ENCODE measurements at places on chromosomes 11 and 22.

DNA sequence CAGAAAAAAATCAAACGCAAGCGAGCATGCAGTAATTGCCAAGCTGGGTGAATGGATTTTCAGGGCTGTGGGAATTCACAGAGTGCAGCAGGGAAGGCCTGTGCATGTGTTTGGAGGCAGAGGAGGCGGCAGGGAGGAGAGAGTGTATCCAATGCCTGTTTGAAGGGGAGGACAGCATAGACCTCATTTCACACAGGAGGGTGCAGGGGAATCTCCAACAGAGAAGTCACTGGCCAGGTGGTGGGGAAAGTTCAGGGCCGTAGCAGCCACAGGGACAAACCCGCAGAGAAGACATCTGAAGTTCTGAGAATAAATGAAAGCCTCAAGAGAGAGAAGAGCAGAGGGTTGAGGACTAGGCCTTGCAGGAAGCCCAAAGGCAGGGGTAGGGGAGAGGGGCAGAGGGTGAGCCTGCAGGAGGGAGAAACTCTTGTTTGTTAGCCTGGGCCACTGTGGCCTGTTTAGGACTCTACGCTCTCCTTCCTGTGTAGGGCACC, 19.2 kb upstream of the KDM2A start:
- no peak for DNase-seq

DNA sequence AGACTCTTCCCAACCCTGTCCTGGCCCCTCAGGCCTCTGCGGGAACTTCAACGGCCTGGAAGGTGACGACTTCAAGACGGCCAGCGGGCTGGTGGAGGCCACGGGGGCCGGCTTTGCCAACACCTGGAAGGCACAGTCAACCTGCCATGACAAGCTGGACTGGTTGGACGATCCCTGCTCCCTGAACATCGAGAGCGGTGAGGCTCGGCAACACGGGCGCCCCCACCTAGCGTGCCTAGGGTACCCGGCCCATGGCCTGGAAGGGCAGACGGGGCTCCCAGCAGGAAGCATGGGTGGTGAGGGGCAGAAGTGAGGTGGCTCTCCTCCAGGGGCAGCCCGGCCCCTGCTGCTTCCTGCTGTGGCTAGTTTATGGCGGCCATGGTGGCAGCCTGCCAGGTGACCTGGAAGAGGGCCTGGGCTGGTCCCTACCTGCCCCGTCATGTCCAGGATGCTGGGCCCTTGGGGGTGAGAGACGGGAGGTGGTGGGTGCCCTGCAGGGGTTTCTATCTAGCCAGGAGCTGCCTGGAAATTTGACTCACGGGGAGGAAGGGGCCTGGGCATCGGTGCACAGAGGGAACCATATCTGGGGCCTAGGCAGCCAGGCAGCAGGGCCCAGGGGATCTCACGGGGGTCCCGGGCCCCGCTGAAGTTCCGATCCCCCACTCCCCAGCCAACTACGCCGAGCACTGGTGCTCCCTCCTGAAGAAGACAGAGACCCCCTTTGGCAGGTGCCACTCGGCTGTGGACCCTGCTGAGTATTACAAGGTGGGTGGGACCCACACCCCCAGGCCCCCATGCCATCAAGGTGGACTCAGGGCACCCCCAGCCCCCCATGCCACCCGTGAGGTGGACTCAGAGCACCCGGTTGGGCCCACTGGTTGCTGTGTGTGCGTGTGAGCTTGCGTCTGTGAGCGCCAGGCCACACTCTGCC, 9.2 kb downstream of the MUC2 start:
- no peak for DNase-seq

- no peak for DNase-seq
Measured at GRCh38 chr11:35033011-35033410, 106.0 kb upstream of the CD44 start.

DNA sequence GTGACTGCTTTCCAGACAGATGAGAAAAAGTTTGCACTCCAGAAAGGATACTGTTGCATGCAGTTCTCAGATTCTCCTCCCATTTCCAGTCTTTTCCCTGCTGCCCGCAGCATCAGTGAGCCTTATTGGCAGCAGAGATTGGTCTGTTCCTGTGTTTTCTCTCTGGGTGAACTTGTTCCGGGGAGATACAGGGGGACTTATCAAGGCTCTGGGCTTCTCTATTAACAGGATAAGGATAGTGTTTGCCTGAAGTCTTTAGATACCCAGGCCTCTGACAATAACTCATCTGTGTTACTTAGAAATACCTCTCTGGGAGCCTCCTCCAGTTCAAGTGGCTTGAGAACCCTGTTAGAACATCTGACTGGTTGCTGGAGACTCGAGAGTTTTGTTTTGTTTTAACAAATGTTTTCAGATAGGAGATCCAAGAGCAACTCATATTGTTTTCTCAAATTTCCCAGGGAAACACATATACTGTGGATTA, 154.7 kb downstream of the BLID start:
- no peak for DNase-seq

DNA sequence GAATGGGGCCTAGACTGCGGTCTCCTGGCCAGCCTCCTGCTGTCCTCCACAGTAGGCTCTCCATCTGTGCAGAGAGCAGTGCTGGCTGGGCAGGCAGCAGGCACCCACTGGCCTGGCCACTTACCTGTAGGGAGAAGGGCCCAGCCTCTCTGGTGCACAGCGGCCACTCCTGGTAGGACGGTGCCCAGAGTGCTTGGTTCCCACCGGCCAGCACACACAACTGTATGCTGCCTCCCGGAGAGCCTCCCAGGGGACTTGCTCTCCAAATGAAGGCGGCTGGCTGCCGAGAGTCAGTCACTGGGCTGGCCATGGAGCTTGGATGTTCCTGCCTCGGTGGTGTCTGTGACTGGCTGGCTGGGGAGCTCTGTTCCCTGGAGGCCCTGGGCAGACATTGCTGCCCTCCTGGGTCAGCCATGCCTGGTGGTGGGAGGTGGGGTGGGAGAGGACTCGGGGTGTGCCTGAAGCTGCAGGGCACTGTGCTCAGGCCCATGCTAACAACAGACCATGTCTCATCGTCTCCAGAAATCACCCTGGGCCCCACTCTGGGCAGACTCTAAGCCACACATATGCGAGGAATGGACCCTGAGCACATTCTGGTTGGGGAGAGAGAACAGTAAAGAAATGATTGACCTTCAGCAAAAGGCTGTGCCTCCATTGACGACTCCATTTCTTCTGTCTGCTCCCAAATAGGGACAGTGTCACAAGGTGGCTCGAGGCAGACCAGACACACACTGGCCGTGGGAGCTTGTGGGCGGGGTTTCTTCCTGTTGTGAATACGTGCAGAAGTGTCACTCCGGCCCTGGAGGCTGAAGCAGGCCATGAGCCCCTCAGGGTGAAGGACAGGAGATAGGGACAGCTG, 350.8 kb downstream of the TBC1D22A start:
- DNase-seq: no peak

- no peak for DNase-seq
Measured at GRCh38 chr11:34363363-34364084, 5.7 kb upstream of the ABTB2 start.

- DNase-seq: no peak
Measured at GRCh38 chr11:62139526-62140303, 15.9 kb downstream of the INCENP start.

DNA sequence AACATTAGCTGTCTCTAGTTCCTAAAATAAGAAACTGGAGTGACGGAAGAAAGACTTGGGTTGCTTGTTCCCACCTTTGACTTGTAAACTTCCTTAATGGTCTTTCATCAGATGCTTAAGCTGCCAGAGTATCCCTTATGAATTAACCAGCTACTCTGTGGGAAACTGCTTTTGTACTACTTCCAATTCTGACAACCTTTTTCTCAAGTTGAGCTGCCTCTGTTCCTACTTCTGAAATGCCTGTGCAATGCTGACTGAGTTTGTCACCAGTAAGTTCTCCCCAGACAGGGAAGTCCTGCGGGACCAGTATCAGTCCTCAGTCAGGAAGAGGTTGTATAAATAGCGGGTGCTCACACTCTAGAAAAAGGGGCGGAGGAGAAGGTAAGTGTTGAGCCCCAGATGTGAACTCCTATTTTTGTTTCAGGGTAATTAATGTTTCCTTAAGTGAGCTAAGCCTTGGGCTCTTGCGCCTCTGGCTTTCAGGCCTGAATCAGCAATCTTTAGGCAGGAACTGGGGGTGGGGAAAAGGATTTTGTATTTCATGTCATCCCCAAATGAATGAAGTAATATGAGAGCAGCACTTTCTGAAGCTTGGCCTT, 67.2 kb downstream of the CECR2 start:
- no peak for DNase-seq

DNA sequence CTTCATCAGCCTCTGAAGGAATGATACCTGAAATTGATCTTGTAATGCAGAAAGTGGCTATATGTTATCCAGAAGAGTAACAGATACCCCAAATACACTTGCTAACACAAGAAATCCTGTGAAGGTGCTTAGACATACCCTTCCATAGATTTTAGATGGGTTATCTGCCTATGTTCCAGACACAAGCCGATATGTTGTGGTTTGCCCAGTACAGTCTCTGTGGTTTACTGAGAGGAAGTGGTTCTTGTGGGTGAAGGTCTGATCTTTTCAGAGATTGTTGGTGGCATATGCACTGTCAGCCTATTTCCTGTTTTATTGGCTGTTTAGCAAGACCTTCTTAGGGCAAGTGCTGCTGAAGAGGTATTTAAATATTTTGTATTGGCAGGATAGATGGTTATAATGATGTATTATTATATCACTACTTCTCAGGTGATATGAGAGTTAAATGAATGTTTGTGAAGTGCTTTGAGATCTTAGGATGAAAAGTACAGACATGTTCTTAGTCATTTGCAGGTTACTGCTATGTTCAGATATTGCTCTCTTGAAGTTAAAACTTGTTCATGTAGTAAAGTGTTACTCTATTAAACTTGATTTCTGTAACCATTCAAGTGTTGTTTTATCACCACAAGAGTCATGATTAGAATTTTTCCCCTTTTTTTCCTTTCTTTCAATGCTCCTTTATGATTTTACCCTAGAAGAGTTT, 8.2 kb downstream of the ARHGEF12 start:
- DNase-seq: no peak

DNA sequence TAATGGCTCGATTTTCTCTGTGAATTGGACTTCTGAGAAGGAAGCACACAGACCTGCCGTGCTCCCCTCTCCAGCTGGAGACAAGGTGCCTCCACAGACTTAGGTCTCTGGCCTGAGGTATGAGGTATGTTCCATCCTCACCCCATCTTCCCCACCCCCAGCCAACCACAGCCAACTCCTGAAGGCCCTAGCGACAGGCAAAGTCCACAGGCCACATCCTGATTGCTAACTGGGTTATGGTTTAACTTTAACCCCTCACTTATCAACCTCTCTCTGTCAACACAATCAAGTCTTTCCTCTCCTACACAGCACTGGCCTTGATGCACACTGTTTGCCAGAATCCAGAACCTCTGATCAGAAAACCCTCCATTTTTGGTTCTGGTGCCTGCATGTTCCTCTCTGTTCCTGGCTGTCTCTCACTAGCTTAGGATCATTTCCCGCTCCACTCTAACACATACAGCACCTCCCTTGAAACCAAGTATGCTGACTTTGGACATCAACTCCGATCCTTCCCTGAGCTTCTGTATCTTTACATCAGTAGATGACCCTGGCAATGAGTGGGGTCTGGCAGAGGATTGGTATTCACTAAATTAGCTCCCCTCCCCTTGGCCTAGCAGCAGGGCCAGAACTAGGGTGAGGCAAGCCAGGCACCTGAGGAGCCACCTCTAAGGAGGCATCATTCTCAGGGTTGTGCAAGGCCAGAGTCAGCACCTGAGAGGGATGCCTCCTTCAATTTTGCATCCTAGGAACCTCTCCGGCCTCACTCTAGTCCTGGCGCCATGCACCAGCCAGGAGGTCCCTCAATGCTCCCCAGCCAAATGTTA, 22.0 kb downstream of the JAML start:
- peak; percentile 59 for DNase-seq

DNA sequence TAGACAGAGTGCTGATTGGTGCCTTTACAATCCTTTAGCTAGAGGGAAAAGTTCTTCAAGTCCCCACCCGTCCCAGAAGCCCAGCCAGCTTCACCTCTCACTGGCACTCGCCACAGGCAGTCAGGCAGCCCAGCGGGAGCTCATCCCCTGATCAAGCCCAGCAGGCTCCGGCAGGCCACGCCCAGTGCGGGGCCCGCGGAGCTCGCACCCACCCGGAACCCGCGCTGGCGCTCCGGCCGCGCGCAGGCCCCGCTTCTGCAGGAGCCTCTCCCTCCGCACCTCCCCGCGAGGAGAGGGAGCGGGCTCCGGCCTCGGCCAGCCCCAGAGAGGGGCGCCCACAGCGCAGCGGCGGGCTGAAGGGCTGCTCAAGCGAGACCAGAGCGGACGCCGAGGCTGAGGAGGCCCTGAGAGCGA, 202.4 kb upstream of the PDGFD start:
- no peak for DNase-seq

GRCh38 chr11:44133335-44133946, 38.0 kb downstream of the EXT2 start:
- no peak for DNase-seq

DNA sequence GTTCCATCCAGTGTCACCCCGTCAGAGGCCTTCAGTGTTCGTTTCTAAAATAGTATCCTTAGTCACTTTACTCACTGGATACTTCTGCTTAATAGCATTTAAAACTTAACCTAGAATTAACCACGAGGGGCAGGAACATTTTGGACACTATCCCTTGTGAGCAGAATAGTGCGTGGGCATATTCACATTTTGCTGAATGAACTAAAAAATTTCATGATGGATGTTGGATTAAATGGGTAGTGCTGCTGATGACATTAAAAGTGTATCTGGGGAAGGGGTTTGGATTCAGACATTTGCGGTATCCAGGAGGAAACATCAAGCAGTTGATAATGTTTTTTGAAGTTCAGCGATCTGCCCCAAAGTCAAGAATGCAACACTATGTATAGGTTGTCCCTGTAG, 750 bp upstream of the NAT10 start:
- no peak for DNase-seq

- DNase-seq: no peak
Measured at GRCh38 chr11:63023222-63023814, 7.7 kb upstream of the SLC22A8 start.

GRCh38 chr22:27715106-27715505, 86.5 kb downstream of the MN1 start:
- no peak for DNase-seq

GRCh38 chr11:68970921-68971636, 9.7 kb downstream of the MRGPRD start:
- no peak for DNase-seq

DNA sequence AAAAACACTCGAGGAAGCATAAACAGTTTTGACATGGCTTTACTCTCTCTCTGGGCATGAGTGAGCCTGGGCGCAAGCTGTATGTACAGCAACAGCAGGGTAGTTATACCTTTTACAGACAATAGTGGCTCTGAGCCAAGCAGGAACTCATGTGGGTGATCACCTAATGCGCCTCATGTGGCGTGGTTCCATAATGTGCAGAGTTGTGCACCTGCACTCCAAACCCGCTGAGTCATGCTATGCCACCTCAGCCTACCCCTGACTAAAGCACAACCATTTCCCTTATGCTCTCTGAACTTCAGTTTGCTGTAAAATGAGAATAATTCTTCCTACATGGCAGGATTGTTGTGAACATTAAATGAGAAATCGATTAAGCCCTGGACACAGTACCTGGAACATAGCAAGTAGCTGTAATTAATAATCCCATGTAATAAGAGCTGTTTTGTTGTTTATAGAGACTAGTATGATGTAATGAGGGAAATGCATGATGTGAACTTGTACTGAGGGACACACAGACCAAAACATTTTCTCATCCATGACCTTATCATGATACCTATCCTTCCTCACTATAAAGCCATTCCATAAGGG, 71.6 kb downstream of the CCDC34 start:
- no peak for DNase-seq

GRCh38 chr22:21941921-21942320, 10.7 kb downstream of the PPM1F start:
- no peak for DNase-seq
